CD14-positive monocyte (primary cell): ENCODE measurements at places on chromosomes 3 and 15. TPM values are rescaled to one million over a fixed set of nuclear protein-coding genes. Genes with fewer than 3 reads are reported as not detected.

The RBM15B gene
- 9.1 TPM for polyA plus RNA-seq

The CIP2A gene
- 0.46 and 0.57 TPM in 2 replicates for polyA plus RNA-seq

The PAK6 gene
- polyA plus RNA-seq = 0.03 TPM in 1 of 2 replicates, not detected in the other

The RHOV gene
- 0.04 and 0.08 TPM in 2 replicates for polyA plus RNA-seq

The BDH1 gene
- polyA plus RNA-seq = 2.8 TPM

The GRK7 gene
- polyA plus RNA-seq = 0.07 TPM

The HERC2 gene
- polyA plus RNA-seq = 9.0 and 9.3 TPM in 2 replicates
